ENCODE measurements at places on chromosomes 11 and 22.

GRCh38 chr11:62604460-62605120, 2.9 kb upstream of the MTA2 start:
- no peak for DNase-seq

GRCh38 chr11:73451896-73452295, 75.7 kb downstream of the RELT start:
- DNase-seq = no peak

GRCh38 chr22:19974268-19974861, 32.7 kb upstream of the TXNRD2 start:
- no peak for DNase-seq

DNA sequence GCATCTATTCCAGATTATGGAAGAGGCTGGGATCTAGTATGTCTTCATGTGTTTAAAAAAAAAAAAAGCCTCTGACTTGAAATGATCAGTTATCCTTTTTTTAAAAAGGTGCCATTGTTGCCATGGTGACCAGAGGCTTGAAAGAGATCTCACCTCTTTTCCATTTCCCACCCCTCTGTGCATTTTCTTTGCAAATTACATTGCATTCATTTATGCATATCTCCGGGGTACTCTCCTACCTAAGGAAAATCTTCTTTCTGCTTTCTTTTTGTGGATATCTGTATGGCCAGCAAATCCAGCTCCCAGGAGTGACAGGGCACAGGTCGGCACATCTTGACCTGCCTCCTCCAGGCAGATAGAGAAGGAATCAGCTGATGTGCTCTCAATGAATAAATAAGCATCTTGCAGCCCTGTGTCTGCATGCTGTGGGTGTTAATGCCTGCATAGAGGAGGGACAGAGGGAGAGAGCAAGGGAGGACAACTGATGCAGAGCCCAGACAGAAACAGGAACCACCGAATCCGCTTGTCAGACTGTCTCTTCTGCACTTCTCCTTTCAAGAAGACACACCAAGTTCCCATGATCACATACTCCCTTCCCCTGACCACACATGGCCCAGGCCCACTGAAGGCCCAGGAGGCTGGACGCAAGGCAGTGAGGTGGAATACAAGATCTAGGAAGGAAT, 50.9 kb downstream of the CWC15 start:
- DNase-seq = no peak
